Naive thymus-derived CD4-positive, alpha-beta T cell (primary cell): ENCODE measurements at places on chromosomes 2 and 18.

GRCh38 chr2:7115906-7116305, 198.7 kb downstream of the RNF144A start:
- no peak for DNase-seq

- DNase-seq, result no peak
Measured at GRCh38 chr2:162795312-162795711, 43.3 kb downstream of the KCNH7 start.

- no peak for DNase-seq
Measured at GRCh38 chr2:3189076-3189591, 188.5 kb downstream of the EIPR1 start.

DNA sequence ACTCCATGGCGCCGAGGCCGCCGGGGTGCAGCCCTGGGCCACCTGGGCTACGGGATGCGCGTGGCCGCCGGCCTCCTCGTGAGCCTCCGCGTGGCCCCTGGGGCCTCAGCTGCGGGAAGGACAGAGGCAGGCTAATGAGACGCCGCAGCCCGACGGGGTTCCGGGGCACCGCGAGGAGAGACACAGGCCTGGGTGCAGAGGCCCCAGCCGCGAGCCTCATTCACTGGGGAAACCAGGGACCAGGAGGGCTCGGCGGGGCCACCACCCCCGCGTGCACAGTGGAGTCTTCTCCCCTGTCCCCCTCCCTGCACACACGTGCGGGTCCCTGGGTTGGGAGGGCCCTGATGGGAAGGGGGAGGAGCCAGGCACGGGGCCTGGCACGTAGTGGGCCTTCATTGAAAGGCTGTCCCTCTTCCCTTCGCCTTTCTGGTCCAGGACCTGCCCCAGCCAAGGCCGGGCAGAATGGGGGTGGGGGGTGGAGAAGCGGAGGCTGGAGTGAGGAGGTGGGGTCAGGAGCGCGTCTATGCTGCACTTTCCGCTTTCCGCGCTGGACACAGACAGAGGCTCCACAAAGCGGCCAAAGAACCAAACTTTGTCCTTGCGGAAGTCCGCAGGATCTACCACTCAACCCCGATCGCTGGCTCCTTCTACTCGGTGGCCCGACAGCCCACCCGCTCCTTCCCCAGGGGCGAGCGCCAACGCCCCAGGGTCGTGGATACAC, 9.1 kb downstream of the ALPP start:
- no peak for DNase-seq

GRCh38 chr2:200765139-200765951, 46.4 kb upstream of the BZW1 start:
- DNase-seq, result no peak

DNA sequence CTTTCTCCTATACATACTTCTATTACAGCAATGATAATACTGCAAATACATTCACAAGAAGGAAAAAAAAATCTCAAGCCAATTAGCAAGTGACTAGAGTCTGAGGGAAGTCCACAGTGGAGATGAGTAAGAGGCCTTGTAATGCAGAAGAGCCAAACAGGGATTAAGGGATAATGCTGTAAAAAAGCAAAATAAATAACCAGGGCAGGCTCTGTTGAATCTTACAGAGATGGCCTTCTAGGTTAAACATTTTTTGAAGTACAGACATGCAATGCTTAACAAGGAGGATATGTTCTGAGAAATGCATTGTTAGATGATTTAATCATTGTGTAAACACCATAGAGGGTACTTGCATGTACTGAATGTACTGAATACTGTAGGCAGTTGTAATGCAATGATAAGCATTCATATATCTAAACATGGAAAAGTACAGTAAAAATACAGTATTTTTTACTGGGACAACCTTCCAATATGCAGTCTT, 122.1 kb upstream of the RMDN2 start:
- no peak for DNase-seq

DNA sequence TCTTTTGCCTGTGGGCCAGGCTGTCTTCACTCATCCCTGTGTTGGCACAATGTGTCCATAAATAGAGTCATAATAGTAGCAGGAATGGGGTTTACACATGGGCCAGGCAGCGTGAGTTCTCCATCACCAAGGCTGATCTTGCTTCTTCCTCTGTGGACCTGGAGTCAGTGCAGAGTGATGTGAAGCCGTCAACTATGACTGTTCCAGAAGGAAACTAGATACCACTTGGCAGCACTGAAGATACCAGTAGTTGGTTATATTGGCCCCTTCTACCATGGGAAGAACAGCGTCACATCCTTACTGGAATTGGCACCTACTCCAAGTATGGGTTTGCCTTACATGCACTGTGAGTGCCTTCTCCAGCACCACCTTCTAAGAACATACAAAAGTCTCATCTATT, 30.2 kb downstream of the COPS8 start:
- no peak for DNase-seq

DNA sequence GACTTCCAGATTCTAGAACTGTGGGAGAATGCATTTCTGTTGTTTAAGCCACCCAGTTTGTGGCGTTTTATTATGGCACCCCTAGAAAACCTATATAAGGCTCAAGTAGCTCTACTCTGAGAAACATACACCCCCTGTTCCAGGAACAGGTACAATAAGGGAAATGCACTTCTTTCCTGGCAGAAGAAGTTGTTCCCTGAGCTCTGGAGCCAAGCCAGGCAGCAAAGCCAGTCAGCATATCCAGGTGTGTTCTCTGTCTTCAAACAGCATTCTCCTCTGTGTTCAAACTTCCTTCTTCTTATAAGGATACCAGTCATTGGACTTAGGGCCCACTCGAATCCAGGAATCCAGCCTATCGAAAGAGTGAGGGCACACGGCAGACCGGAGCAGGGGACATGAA, 96.5 kb downstream of the TPGS2 start:
- no peak for DNase-seq
